ENCODE measurements at places on chromosomes 1 and 21. TPM values are rescaled to one million over a fixed set of nuclear protein-coding genes. Genes with fewer than 3 reads are reported as not detected.

DNA sequence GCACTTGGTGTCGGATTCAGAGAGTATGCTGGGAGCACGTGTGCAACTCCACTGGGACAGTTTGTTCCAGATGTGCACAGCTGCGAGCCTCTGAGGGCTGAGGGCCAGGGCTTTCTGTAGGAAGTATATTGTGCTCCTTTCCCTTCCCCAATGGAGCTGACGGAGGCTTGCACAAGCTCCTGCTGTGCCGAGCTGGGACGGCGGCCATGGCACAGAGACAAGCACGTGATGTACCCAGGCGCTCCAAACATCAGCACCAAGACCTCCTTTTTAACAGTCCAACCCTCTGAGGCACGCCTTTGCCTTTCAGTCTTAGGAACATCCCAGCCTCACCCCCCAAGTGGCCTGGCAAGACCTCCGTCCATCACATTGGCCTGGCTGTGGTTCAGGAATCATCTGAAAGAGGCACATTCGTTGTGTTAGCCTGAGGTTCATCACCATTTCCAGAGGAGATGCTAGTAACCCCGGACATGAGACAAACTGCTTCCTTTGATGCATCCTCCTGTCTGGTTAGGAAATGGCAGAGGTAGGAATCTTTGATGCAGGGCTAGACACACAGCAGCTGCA lies 339.2 kb upstream of the KAZN start:
- no peak for DNase-seq

- DNase-seq = no peak
Observed at GRCh38 chr1:25989440-25990234, 8.2 kb downstream of the PAFAH2 start.

DNA sequence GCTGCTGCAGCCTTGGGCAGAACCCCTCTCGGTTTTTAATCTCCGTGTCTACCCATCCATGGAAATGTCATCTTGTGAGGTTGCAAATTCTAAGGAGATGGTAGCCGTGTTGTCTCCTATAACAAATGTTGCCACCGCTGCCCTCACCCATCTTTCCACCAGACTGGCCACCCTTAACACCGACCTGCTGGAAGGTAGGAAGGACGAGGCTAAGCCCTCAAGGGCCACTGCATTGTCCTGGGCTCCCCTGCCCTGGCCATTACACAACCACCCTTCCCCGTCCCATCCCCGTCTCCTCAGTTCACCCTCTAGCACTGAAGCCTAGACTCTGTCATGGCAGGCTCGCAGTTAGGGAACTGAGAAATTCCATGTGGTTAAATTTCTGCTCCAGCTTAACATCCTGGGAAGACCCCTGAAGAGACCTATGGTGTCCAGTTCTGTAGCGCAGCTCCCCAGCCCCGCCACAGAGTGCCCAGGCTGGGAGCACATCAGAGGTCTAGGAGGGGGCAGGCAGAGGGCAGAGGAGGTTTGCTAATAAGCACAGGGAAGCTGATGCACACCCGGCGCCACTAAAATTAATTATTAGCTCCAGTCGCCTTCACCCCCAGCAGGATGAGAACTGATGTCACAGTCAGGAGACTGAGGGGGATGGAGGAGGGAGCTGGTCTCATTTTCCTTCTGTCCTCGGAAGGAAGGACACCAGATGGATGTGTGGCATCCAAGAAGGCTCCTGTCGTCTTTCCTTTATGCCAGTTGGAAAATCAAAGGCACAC lies 38.3 kb downstream of the STUM start:
- no peak for DNase-seq

PRKAA2 gene
- 25.8 TPM for total RNA-seq

OR2L2 gene
- total RNA-seq = not detected

IGSF3 gene
- 24.0 TPM for total RNA-seq

ATF3 gene
- 7.8 TPM for total RNA-seq

Data from neural progenitor cell (in vitro differentiated cells).